Fibroblast of lung (primary cell): ENCODE measurements at places on chromosomes 5 and 9. TPM values are rescaled to one million over a fixed set of nuclear protein-coding genes. Genes with fewer than 3 reads are reported as not detected.
A peak's percentile ranks its signal among the peaks of the same experiment; 100 is the strongest.

LCP2 gene
- under 0.01 TPM in 1 of 2 replicates, not detected in the other for total RNA-seq

EDIL3 gene
- total RNA-seq = 9.2 and 12.1 TPM in 2 replicates

FAXDC2 gene
- total RNA-seq = 11.3 and 20.6 TPM in 2 replicates

CDC26 gene
- total RNA-seq = 33.9 and 48.0 TPM in 2 replicates

OR1Q1 gene
- total RNA-seq = not detected in 2 replicates

DNA sequence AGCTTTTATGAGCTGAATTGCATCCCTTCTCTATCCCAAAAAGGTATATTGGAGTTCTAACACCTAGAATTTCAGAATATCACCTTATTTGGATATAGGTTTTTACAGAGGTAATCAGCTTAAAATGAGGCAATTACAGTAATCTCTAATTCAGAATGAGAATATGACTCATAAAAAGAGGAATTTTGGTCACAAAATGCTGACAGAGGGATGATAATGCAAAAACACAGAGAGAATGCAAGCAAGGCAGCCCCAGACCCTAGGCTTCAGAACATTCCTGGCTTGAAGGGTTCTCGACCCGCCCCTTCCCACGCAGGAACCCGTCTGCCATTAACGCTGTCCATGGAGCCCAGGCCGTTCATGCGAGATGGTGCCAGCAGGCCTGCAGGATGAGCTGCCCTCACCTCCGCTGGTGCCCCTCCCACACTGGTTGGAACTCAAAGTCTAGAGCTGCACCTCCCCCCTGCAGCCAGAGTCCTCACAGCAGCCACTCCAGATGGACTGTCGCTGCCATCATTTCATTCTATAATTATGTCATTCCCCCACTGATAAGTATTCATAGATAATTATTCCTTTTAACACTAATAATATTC is 1173.4 kb upstream of the ACO1 start:
- H3K4me3 ChIP-seq = no peak overlapping the region
- H3K27ac ChIP-seq = no peak overlapping the region
- no peaks in the 10 kb centered on the region for H3K36me3 ChIP-seq
- no peaks in the 10 kb centered on the region for H3K27me3 ChIP-seq
- DNase-seq = no peak
- no peaks in the 10 kb centered on the region for H3K4me1 ChIP-seq

DNA sequence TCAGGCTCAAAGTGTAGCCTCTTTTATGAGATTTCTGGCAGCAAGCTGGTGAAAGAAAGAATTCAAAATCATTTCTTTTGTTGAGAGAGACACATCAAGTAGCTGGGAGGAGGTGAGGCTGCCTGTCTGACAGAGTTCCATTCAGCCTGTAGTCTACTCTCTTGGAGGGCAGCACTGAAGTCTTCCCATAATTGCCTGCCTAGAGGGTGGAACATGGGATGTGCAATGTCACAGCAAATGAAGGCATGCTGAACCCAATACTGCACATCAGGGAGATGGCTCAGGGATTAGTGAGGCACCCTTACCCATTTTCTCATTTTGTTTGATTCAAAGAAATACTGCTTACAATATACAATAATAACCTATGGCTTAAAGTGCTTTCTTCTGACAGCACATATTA is 475.7 kb downstream of the TMEM232 start:
- H3K4me1 ChIP-seq = no peaks in the 10 kb centered on the region
- H3K4me3 ChIP-seq = no peak overlapping the region
- no peaks in the 10 kb centered on the region for H3K27me3 ChIP-seq
- no peaks in the 10 kb centered on the region for H3K36me3 ChIP-seq
- no peak overlapping the region for H3K27ac ChIP-seq

DNA sequence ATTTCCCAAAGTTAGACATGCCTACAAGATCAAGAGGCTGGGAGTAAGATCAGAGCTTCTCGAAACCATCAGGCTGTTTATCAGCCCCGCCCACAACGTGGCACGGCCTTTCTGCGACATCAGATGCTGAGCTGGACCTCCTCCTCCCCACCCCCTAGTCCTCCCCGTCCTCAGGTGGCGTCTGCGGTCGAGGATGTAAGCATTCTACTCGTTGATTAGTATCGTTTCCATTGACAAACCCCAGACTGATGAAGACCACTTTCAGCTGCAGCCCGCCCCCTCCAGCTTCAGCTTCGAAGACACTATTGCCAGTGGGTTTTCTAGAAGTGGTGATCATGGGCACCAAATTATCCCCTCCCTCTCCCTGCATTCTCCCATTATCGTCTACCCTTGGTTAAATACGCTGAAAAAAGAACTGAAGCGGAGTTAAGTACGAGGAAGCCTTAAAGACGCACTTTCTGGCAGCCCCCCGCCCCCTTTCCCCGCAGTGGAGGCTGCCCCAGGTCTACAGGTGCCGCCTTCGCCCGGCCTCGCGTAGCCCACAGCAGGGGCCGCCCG is 1.1 kb downstream of the PPIC start:
- H3K36me3 ChIP-seq = no peaks in the 10 kb centered on the region
- H3K4me1 ChIP-seq = no peaks in the 10 kb centered on the region
- H3K4me3 ChIP-seq = peak overlapping the region; percentile 85
- peak; percentile 48 for DNase-seq

GRCh38 chr5:64437496-64437895 is 68.3 kb upstream of the RGS7BP start:
- peak; percentile 12 for DNase-seq
- no peaks in the 10 kb centered on the region for H3K36me3 ChIP-seq
- no peaks in the 10 kb centered on the region for H3K4me1 ChIP-seq
- H3K27ac ChIP-seq = no peak overlapping the region

DNA sequence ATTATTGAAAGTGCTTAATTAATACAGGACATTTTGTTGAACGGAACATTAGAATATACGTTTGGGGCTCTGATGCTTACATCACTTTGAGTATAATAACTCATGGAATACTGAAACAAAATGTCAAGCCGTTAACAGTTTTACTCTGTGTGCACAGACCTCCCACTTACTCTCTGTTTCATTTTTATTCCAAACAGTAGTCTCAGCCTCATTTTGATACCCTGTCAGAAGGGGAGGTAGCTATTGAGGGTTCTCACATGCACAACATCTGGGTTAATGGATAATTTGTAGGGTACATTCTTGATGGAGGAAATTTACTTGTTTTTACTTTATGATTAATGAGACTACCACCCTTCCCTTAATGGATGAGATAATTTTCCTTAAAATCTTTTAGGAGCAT is 59.0 kb downstream of the SCAMP1 start:
- H3K36me3 ChIP-seq = no peaks in the 10 kb centered on the region
- no peaks in the 10 kb centered on the region for H3K4me1 ChIP-seq
- no peak overlapping the region for H3K4me3 ChIP-seq
- no peaks in the 10 kb centered on the region for H3K27me3 ChIP-seq
- DNase-seq = no peak

- no peaks in the 10 kb centered on the region for H3K4me1 ChIP-seq
- no peaks in the 10 kb centered on the region for H3K36me3 ChIP-seq
- H3K27me3 ChIP-seq = peaks cover 7% of the 10 kb centered on the region
- H3K27ac ChIP-seq = no peak overlapping the region
Measured at GRCh38 chr5:172608773-172609172, 32.3 kb upstream of the NEURL1B start.

DNA sequence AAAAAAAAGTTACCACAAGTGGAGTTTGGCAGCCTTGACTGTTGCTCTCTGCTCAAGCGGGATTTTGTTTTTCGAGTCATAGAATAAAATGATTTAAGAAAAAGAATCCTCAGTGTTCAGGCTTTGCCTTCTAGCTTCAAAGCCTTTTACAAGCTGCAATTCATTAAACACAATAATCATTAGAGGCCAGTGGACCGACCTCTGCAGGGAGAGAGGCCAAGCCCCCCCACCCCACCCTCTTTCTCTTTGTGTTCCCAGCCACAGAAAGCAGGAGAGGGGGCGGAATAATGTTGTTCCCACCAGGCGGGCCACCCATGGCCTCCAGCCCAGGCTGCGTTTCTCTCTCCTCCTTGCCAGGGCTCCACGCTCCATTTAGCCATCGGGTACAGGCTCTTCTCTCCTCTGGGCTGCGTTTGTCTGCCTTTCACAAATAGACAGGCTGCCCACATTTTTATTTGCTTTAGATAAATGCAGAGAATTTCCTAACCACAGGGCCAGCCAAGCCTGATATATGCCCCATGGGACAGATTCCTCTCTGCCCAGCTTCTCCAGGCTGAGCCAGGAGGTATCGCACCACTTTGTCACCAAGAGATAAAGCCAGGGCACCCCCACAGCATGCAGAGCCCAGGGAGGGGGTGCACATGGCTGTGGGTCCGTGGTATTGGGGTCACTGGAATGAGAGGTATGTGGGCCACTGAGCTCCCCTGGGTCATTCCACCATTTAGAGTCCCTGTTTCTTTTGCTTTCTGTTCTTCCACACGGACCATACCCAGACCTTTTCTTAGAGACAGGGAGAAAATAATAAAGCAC is 318.8 kb downstream of the PIK3R1 start:
- H3K4me1 ChIP-seq = peaks cover 6% of the 10 kb centered on the region
- no peak overlapping the region for H3K4me3 ChIP-seq
- DNase-seq = no peak
